ENCODE measurements at places on chromosomes 2 and 18.

DNA sequence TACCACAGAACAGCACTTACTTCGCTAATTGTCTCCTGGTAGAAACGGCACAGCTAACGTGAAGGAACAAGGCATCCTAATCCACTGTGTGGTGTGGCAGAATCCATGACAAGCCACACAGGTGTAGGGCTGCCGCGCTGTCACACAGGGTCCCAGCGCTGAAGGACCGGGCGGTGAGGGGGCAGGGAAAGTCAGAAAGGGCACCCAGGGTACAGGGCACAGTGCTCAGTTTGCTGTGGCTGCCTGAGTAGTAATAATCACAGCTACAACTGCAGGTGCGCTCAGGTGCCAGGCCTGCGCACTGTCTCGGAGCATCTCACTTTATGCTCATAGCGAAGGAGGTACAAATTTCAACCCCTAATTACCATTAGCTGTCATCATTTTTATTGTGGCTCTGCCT is 55.2 kb upstream of the CAB39 start:
- H3K27ac ChIP-seq = no peak overlapping the region
- no peaks in the 10 kb centered on the region for H3K27me3 ChIP-seq
- H3K36me3 ChIP-seq = no peaks in the 10 kb centered on the region
- no peak overlapping the region for H3K4me3 ChIP-seq
- no peaks in the 10 kb centered on the region for H3K4me1 ChIP-seq

- H3K27ac ChIP-seq = no peak overlapping the region
- no peak overlapping the region for H3K4me3 ChIP-seq
- DNase-seq = no peak
- no peaks in the 10 kb centered on the region for H3K36me3 ChIP-seq
- no peaks in the 10 kb centered on the region for H3K27me3 ChIP-seq
- H3K4me1 ChIP-seq = no peaks in the 10 kb centered on the region
Measured at GRCh38 chr2:79393107-79393685, 119.7 kb upstream of the CTNNA2 start.

- H3K36me3 ChIP-seq = no peaks in the 10 kb centered on the region
- H3K27ac ChIP-seq = no peak overlapping the region
- H3K27me3 ChIP-seq = peaks cover 18% of the 10 kb centered on the region
- peak; percentile 53 for DNase-seq
- H3K4me1 ChIP-seq = peaks cover 52% of the 10 kb centered on the region
Measured at GRCh38 chr2:96502891-96503636, 2.1 kb downstream of the NEURL3 start.

DNA sequence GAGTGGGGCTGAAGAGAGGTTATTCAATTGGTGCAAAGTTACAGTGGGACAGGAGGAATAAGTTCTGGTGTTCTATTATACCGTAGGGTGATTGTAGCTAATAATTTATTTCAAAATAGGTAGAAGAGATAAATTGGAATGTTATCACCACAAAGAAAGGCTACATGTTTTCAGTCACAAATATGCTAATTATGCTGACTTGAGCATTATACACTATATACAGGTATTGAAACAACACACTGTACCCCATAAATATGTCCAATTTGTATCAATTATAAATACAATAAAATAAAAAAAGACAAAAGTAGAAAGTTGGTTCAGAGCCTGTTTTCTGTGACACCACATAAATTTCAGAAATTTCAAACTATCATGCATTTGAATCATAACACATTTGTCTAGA is 97.7 kb downstream of the CDH19 start:
- no peaks in the 10 kb centered on the region for H3K27me3 ChIP-seq
- H3K36me3 ChIP-seq = no peaks in the 10 kb centered on the region
- H3K4me3 ChIP-seq = no peak overlapping the region
- no peaks in the 10 kb centered on the region for H3K4me1 ChIP-seq

DNA sequence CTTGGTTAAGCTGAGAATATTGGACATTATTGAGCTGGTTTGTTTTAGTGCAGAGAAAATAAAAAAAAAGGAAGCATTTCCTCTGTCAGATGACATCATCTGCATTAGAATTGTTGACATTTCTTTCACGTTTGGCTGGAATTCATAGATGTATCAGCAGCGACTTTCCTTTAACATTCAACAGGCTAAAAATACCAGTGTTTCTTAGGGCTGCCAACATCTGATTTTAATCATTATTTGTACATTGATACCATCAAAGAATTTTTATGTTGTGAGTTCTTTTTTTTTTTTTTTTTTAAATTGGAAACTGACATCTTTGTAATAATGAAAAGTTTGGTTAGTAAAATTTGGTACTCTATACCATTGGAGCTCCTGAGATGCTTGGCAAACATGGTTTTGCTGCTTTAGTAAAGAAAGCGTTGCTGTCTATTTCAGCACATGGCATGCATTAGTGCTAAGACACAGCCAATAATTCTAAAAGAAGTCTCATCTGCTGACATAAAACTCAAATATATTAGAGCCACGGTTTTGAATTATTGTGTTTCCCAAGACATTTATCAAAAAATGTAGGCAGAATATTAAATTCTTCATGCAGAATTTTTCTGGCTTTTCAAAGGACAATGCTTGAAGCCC is 33.6 kb downstream of the GTF2A1L start:
- H3K4me3 ChIP-seq = no peak overlapping the region
- H3K36me3 ChIP-seq = no peaks in the 10 kb centered on the region
- no peak overlapping the region for H3K27ac ChIP-seq
- no peak for DNase-seq

GRCh38 chr18:7117390-7118355 is at the start of gene LAMA1:
TSS of gene LAMA1 (minus strand) at chr18:7117797. CDS start at chr18:7117720, 77 bp downstream.
- no peak within 1 kb of the TSS for H3K27ac ChIP-seq
- no peaks in the 10 kb centered on the region for H3K36me3 ChIP-seq
- peak within 1 kb of the TSS; percentile 24 for H3K4me3 ChIP-seq
- DNase-seq = peak; percentile 23
- H3K27me3 ChIP-seq = peaks cover 54% of the 10 kb centered on the region
- peaks cover 7% of the 10 kb centered on the region for H3K4me1 ChIP-seq

DNA sequence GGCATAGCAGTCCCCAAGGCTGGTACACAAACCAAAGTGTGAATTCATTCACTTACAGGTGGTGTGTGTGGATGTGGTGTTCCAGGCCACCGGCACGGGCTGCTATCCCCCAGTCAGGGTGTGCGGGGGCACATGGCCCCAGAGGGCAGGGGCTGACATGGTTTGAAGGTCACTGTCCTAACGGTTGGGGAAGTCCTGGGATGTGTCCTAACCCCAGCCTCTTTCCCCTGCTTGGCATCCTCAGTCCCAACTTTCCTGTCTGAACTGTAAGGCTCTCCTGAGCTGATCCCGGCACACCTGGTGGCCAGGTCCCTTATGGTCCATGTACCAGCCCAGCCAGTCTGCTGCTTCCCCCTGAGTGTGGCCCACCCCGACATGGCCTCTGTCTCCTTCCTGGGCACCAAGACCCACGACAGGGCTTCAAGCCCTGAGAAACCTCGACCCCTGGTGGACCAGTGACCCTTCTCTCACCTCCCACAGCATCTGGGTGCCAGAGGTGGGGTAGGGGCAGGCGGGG is 2.4 kb upstream of the TMEM185B start:
- no peaks in the 10 kb centered on the region for H3K27me3 ChIP-seq
- H3K4me3 ChIP-seq = no peak overlapping the region
- no peak overlapping the region for H3K27ac ChIP-seq
- DNase-seq = no peak

DNA sequence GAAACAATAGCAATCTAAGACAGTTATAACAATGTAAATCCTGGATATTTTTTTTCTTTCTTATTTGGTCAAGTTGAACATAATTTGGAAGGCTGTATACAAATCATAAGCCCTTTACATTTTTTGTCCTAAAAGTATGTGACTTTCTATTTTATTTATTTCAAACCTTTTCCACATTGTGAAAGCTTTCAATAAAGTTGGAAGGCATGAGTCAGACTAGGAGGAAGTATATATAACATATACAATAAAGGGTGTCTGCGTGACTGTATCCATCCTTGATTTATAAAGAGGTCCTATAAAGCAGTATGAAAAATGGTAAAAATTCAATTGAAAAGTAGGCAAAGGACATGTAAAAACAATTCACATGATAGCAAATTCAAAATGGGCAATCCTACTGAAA is 44.4 kb downstream of the CRACDL start:
- no peak overlapping the region for H3K27ac ChIP-seq
- H3K4me1 ChIP-seq = no peaks in the 10 kb centered on the region
- no peak for DNase-seq
- H3K27me3 ChIP-seq = no peaks in the 10 kb centered on the region
- no peaks in the 10 kb centered on the region for H3K36me3 ChIP-seq

DNA sequence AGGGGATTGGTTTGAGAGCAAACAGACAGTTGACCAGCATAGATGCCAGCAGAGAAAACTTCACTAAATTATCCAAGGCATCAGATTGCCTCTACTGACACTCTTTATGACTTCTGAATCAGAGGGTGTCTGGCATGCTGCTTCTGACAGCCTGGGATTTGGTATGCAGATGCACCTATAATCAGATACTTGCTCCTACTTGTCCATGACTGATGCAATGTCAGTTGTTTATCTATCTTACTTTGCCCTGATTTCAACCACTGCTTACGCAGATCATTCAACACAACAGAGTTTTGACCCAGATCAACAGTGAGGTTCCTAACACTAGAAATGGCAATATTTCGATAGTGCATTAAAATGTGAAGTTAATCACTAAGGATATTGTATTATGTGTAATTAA is 22.6 kb upstream of the CALCRL start:
- no peak for DNase-seq
- peaks cover 3% of the 10 kb centered on the region for H3K36me3 ChIP-seq
- H3K27ac ChIP-seq = no peak overlapping the region
- no peak overlapping the region for H3K4me3 ChIP-seq
- no peaks in the 10 kb centered on the region for H3K27me3 ChIP-seq

All from large intestine (tissue), 12 donors.